Esophagus (tissue), 2 donors: ENCODE measurements at places on chromosomes 16 and 17. TPM values are rescaled to one million over a fixed set of nuclear protein-coding genes. Genes with fewer than 3 reads are reported as not detected.

The TGFB1I1 gene
- 28.2 TPM for polyA plus RNA-seq

The CA7 gene
- 0.06 TPM for polyA plus RNA-seq

The RBFOX1 gene
- 0.16 TPM for polyA plus RNA-seq

The NUBP1 gene
- polyA plus RNA-seq: 27.1 TPM

The KIF2B gene
- not detected for polyA plus RNA-seq

The WIPI1 gene
- 22.4 TPM for polyA plus RNA-seq

The C17orf107 gene
- polyA plus RNA-seq: 0.71 TPM

The CEP295NL gene
- polyA plus RNA-seq: 0.25 TPM

The ATXN7L3 gene
- 32.9 TPM for polyA plus RNA-seq

The RASL10B gene
- 0.53 TPM for polyA plus RNA-seq

The NRN1L gene
- polyA plus RNA-seq: 0.41 TPM

The CHRNE gene
- polyA plus RNA-seq: 0.16 TPM

The MFAP4 gene
- polyA plus RNA-seq: 8.3 TPM

The CBFB gene
- 17.0 TPM for polyA plus RNA-seq

The BRIP1 gene
- polyA plus RNA-seq: 1.7 TPM

The CPNE7 gene
- polyA plus RNA-seq: 1.5 TPM

The NT5M gene
- 2.4 TPM for polyA plus RNA-seq

The TMEM235 gene
- polyA plus RNA-seq: not detected
